RWPE1 (cell line): ENCODE measurements at places on chromosomes 2 and 18.
A peak's percentile ranks its signal among the peaks of the same experiment; 100 is the strongest.

DNA sequence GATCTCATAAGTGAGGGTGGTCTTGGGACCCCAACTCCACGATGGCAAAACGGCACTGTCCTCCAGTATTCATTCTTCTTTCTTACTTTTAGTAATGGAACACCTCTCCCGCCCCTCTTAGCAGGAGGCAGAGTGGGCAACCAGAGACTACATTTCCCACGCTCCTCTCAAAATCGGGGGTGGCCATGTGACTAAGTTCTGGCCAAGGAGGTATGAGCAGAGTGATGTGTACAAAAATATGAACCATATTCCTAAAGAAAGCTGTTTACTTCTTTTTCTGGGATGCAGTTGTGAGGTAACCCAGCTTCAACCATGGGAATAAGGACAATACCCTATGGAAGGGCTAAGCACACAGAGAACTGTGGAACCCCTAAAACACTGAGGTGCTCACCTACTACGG is 12.8 kb downstream of the REV1 start:
- no peak for DNase-seq

- DNase-seq = no peak
These were observed 7.3 kb downstream of the GREB1 start for GRCh38 chr2:11540996-11541692.

- DNase-seq = peak; percentile 44
These were observed 371.9 kb upstream of the KCNH7 start for GRCh38 chr2:163210430-163210918.

- no peak for DNase-seq
These were observed 10.1 kb upstream of the NEU4 start for GRCh38 chr2:241798631-241799521.

DNA sequence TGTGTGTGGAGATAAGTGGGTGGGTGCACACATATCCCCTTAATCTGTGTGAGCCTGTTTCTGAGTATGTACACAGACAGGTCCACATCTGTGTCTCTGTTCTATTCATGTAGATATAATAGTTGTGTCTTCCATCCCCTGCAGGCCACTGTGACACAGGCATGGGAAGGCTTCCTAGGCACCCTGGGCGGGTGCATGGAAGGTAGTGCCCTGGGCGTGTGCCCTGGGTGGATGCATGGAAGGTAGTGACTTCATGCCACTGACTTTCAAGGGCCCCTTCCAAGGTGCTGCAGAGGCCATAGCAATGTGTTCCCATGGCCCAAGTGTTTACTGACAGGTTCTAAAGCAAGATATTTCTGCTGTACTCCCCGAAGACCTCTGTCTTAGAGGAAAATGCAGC is 462.5 kb upstream of the HS6ST1 start:
- DNase-seq = no peak

DNA sequence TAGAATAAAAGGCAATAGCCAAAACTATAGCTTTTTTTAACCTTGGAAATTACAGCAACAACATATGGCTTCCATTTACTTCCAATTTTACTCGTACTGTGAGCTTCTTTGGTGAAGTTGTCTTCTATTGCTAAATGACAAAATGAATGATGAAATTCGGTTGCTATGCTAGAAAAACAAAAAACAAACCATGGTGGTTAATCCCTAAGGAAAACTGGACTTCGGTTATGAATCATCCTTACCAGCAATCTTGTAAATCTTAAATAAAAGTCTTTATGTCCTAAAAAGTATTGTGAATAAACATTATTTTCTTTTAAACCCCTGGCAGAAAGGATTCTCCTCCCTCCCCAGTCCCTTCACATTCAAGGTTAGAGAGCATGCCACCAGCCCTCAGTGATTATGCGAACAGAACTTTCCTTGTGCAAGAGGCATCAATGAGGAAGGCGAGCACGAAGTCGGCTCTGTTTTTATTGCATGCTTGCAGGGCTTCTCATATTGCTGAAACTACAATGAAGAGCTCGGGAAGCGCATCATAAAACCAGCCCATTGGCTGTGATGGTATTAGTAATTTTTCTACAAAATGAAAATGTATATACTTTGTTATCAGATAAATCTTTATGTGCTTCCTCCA is 62.9 kb downstream of the ZNF521 start:
- no peak for DNase-seq

DNA sequence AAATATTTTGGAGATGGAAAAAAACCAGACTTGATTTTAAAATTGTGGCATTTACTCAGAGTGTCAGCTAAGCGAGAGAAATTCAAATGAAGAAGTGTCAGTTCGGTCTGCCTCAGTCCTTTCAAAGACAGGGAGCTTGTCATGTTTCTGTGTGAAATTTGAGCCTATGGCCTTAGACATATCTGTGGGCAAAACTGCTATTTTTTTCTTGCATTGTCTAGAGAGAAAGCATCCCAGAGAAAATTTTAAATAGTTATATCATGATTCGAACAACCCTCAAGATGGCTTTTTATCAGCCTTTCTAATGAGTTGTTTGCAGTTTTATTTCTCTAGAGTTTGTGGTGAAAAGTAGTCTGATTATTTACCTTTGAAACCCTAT is 50.2 kb upstream of the KCNE4 start:
- no peak for DNase-seq

DNA sequence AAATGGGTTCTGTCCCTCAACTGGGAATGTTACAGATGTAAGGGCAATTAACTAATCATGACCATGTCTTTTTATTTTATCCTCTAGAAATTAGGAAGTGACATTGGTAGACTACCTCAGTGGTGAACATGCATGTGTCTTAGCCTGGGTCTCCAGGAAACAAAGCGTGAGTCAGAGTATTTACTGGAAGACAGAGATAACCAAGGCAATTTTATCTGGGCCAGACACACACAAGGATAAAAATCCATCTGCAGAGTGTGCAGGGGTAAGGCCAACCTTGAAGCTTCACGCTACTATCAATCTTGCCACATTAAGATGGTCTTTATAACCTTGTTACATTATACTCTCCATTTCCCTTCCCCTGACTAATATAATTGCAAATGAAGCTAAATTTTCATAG is 487.5 kb downstream of the SUCLG1 start:
- no peak for DNase-seq

GRCh38 chr2:171430516-171431410 is 3.0 kb downstream of the METTL8 start:
- no peak for DNase-seq

- no peak for DNase-seq
These were observed 78.5 kb downstream of the ATL2 start for GRCh38 chr2:38298539-38298938.

DNA sequence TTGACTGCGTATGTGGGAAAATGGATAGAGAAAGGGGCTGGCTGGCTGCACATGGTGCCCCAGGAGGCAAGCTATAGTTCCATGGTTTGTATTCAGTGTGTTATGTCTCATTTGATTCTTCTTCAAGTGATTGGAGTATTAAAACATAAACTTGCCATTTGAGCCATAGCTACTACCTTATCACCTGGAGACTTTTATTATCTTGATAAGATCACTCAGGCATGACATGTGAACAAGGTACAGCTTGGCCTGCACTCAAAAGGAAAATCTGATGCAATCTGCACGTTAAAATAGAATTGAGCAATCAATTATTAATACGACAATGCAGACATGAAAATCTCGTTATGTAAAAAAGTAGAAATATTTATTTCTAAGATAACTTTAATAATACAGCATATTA is 116.9 kb downstream of the RND3 start:
- DNase-seq = no peak

DNA sequence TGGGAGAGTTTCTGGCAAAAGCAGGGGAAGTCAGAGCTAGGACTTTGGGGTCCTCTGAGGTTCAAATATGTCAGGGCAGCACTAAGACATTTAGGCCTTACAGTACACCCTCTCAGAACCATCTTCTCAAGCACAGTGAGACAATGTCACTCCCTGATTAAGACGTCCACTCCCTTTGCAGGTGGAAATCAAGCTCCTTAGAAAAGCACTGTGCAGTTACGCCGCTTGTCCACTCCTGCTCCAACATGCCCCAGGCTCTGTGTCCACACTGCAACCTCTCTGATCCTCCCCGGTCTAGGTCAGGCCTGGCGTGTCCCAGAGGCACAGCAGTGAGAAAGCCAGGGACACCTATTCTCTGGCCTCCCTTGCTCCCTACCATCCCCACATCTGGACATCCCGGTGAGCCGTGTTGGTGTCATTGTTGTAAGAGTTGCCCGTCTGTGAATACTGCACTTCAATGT is 528.6 kb upstream of the ID2 start:
- no peak for DNase-seq

DNA sequence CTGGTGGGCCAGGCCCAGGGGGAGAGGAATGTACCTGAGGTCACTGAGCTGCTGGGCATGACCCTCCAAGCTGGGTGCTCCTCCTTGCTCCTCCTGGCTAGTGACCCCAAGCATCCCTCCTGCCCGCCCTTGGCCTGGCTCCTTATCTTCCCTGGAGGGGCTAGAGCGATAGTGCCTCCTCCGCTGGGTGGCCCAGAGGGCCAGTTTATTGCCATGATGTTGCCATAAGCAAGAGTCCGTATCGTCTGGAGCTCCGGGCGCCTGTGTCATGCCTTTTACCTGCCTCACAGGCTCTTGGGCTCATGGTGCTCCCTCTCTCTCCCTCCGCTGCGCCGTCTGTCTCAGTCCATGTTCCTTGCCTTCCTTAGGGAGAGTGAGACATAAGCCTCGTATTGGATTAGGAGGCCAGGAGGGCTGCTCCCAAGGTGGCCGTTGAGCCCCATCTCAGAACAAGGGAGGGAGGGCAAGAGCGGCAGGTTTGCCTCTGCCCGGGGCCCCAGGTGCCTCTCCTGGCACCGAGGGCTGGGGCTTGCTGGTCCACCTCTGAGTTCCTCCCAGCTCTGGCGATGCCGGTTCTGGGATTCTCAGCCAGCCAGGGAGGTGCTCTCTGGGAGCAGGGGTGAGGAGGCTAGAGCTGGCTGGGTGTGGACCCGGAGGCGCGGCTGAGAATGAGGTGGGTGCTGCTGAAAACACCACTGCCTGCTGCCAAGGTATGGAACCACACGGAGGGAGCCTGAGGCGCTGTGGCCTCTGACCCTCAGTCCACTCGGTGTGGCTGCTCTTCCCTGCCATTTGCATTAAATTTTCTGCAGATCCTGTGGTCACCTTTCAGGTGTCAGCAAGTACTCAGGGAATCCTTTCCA is 22.6 kb downstream of the KCNIP3 start:
- no peak for DNase-seq

GRCh38 chr18:49880661-49881060 is 67.3 kb upstream of the ACAA2 start:
- DNase-seq = no peak

DNA sequence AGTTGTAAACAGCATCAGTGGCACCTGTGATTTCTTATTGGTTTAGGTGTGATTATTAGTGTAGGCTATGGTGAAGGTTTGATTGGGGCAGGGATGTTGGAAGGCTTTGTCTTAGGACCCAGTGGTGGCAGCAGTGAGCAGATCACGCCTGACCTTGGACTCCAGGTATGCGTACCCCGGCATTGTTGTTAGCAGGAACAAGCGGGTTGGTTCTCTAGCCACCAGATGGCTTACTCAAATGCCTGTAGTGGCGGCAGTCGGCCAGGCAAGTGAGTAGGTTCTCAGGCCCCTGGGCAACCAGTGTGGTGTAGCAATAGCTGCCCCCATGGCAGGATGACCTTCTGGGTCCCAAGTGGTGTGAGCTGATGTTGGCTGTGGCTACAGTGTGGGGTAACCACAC is 558.3 kb downstream of the KCNJ3 start:
- no peak for DNase-seq

DNA sequence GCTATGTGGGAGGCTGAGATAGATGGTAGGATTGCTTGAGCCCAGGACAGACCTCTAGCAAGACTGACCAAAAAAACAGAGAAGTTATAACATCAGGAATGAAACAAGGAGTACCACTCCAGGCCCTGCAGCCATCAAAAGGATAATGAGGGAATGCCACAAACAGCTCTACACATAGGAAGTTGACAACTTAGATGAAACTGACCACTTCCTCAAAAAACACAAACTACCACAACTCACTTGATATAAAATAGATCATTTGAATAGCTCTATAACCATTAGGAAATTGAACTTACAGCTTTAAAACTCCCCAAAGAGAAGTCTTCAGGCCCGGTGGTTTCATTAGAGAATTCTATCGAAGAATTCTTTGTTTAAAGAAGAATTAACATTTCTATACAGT is 12.9 kb upstream of the ESPNL start:
- DNase-seq = no peak

DNA sequence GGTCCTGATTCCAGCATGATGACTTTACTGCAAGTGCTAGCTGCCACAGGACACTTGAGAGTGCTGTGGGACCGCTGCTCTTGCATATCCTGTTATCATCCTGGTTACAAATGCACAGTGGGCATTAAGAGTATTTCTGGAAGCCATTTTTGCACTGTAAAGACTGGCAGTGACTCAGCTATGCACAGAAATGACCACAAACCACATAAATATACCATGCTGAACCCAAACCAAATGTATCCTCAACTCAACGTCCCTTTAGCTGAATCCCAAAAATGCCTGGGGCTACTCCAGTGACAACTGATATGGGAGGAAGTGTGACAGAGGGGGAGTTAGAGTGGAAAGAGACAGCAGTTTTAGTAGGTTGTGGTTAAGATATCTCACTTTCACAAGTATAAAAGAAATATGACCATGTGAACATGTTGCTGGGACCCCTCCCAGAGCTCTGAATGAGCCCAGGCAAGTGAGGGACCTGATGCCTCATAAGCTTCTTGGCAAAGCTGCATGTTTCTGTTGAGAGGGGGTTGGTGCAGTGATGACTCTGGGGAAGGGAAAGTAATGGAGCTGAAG is 37.3 kb downstream of the RHBDD1 start:
- no peak for DNase-seq

- DNase-seq = no peak
These were observed 347.8 kb upstream of the TNP1 start for GRCh38 chr2:217207699-217208010.

DNA sequence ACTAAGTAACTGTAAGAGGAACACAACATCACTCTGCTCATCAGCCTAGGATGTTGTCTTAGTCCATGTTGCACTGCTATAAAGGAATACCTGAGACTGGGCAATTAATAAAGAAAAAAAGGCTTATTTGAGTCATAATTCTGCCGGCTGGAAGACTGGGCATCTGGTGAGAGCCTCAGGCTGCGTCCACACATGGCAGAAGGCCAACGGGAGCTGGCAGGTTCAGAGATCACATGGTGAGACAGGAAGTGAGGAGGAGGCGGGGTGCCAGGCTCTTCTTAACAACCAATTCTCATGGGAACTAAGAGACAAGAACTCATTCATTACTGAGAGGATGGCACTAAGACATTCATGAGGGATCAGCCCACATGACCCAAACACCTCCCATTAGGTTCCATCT is 46.8 kb downstream of the EPG5 start:
- peak; percentile 48 for DNase-seq

GRCh38 chr2:173999724-174000123 is 34.6 kb upstream of the SP3 start:
- DNase-seq = no peak
